Activated CD4-positive, CD25-positive, alpha-beta regulatory T cell treated with anti-CD3 and anti-CD28 coated beads, Interleukin-2, amount 50 U/mL, for 72 hours (primary cell): ENCODE measurements at places on chromosomes 7 and 10.

- no peak for DNase-seq
These were observed 40.3 kb downstream of the DAGLB start for GRCh38 chr7:6407434-6407833.

GRCh38 chr7:27166531-27167505 is 1.5 kb upstream of the HOXA9 start:
- peak; percentile 31 for DNase-seq

DNA sequence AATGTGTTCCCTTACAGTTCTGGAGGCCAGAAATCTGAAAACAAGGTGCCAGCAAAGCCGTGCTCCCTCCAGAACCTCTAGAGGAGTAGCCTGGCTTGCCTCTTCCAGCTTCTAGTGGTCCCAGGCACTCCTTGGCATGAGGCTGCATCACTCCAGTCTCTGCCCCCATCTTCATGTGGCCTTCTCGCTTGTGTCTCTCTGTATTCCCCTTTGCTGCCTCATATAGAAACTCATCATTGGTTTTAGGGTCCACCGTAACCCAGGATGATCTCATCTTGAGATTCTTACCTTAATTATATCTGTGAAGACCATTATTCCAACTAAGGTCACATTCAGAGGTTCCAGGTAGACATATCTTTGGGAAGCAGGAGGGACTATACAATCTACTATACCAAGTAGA is 182.4 kb downstream of the SKIDA1 start:
- no peak for DNase-seq

- DNase-seq, result no peak
These were observed 85.0 kb downstream of the TMEM106B start for GRCh38 chr7:12296051-12296570.

- DNase-seq, result no peak
These were observed 12.0 kb upstream of the BMPER start for GRCh38 chr7:33893377-33893776.

- no peak for DNase-seq
These were observed 121.5 kb upstream of the CXCL12 start for GRCh38 chr10:44506386-44506785.

GRCh38 chr7:140364819-140365218 is 33.5 kb downstream of the SLC37A3 start:
- no peak for DNase-seq

- DNase-seq, result no peak
These were observed 561 bp downstream of the SHTN1 start for GRCh38 chr10:117004227-117005025.

GRCh38 chr10:48658243-48658974 is 26.3 kb upstream of the WDFY4 start:
- DNase-seq, result peak; percentile 66

DNA sequence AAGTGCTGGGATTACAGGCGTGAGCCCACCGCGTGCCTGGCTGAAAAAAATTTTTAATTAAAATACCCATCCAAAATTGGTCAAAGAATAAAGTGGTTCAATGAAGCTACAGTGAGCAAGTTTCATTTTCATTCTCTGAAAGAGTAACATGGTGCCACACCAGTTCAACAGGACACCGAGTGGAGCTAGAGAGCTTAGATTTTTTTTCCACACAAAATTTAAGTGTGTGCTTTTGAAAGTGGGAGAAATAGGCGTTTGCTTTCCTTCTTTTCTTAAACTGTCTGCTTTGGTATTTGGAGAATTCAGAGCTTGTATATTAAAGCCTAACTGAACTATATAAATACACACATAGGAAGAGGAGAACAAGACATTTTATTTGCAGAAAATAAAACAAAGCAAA is 43.4 kb downstream of the BPGM start:
- DNase-seq, result no peak

GRCh38 chr10:501596-501995 is 187.9 kb downstream of the DIP2C start:
- DNase-seq, result no peak

DNA sequence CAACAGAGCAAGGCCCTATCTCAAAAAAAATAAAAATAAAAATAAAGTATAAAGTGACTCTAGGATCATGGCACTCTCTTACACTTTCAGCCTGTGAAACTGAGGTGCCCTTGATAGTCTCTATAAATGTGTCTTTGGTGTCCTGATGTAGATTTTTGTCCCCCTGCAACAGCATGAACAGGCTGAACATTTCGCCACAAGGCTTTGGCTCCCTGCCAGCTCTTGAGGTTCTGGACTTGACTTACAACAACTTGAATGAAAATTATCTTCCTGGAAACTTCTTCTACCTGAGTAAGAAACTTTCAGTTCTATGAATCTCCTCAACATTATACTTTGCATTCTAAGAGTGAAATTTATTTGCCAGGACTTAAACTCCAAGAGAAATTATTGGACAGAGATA is 48.1 kb upstream of the BMS1 start:
- no peak for DNase-seq

DNA sequence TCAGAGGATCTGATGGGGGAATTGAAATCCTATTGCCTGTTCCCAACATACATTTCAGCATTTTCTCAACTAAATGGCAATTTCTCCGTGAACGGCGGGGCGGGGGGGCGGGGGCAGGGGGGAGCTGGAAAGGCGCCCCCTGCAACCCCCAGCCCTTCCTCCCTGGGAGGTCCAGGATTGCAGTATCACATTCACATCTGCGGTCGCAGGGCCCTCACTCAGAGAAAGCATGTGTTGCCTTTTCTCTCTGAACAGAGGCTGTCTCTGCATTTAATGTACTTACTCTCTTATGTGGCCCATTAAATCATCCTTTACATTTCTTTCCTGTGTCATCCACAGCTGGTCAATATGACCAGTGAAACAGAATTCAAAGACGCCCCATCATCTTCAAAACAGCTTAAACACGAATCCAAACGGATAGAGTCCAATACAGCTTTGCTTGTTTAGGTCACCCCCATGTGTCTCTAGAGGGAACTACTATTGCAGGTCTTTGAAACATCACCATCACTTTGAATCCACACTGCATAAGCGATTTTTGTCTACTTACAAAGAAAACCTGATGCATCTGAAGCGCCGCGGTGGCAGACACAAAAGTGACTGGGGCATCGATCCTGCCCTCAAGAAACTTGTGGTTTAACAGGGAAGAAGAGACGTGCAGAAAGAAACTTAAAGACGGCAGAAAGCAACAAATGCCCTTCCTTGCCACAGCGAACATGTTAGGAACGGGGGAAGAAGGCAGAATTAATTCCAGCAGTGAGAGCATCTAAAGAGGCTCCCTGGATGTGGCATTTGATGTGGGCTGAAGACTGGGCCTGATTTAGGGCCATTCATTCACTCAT is 17.0 kb upstream of the ECHDC3 start:
- DNase-seq, result no peak
